ENCODE measurements at places on chromosomes 3 and 15.

DNA sequence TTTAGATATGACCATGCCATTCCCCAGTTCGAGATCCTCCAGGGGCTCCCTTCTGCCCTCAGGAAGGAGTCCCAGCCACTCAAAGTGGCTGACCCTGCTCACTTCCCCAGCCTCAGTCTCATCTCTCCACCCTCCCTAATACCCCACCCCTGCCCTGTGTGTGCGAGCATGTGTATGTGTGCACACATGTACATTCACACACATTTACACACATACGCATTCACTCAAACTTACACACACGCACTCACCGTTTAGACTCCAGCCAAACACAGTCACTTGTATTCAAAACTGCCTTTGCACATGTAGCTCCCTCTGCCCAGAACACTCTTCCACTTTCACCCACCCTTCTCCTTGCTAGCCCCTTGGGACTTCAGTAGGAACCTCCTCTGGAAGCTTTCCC, 11.4 kb downstream of the PLA2G4E start:
- DNase-seq, result no peak

DNA sequence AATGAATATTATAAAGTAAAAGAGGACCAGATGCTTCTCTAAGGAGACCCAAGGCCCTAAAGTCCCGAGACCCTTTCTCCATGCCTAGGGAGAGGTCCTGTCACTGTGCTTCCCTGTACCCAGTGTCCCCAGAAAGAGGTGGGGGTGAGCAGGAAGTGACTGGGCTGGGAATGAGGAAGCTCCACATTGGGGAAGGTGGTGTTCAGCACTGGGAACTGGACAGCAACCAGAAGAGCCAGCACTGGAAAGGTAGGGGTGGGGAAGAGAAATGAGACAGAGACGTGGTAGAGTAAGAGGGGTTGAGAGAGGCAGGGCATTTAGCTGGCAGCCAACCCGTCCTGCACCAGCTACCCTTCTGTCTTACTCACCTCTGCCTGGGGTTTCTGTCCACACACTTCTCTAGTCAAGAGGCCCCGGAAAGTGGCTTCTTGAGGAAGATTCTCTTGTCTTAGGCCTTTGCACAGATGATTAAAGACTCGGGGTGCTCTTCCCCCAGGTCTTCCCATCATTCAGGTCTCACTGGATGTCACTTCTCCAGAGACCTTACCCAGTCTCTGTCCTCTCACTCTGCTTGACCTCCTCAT, 12.2 kb downstream of the RRP9 start:
- DNase-seq, result no peak

DNA sequence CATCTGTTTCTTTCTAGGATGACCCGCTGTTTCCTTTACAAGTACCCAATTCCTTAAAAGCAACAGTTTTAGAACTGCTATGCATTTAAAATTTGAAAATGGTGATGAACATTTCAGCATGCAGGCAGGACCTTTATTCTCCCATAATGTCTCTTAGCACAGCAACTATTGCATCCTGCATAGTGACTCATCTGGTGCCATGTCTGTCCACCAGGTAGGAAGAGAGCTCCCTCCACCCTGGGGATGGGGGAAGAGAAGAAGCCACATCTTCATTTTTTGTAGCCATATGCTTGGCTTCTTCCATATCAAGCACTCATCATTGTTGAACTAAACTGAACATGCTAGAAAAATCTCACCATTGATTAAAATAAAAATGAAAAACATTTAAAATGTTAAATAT, 9.9 kb downstream of the GPR15 start:
- no peak for DNase-seq

- no peak for DNase-seq
These were observed 21.7 kb upstream of the KPNA4 start for GRCh38 chr3:160587105-160587504.

DNA sequence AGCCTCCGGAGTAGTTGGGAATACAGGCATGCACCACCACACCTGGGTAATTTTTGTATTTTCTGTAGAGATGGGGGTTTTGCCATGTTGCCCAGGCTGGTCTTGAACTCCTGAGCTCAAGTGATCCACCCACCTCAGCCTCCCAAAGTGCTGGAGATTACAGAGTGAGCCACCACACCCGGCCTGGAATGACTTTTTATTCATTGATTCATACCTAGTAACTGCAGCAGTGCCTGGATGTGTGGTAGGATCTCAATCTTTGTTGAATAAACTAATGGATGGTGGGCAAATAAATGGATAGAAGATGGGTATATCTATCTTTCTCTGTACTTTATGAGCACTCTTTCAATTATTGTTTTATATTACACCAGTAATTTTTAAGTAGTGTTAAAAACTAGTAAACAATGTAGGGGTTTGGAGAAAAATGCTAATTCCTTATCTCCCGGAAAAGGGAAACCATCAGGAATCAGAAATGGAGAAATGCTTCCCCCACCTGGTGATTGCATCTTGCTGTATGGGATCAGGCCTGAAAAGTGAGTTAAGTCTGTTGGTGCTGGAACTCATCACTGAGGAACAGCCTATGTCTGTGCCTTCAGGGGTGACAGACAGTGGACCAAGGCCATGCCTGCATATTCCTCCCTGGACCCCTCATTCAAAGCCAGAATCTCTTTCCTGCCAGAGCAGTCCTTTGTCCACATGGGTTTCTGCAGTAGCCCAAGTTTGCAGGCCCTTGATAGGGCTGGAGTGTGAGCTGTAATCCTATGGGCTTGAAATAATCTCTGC, 161.0 kb upstream of the CTDSPL start:
- no peak for DNase-seq

DNA sequence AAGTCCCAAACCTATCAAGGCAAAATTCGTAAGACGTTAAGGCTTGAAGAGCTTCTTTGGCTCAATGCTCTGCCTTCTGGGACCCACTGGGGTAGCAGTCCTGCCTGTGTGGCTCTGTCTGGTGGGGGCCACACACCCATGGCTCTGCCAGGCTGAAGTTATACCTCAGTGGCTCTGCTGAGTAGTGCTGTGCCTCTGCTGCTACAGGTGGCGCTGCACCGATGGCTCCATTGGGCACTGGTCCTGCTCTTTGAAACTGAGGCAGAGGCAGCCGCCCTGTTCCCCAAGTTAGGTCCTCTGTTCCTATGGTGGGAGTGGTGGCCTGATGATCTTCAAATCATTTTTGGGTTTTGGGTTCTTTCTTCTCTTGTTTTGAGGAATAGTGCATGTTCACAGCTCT, 68.0 kb upstream of the AP4E1 start:
- DNase-seq, result no peak

GRCh38 chr3:99868311-99868646, 50.6 kb downstream of the CMSS1 start:
- no peak for DNase-seq

- DNase-seq, result no peak
These were observed 781.9 kb upstream of the GRM7 start for GRCh38 chr3:6079011-6079410.

- DNase-seq, result no peak
These were observed 34.7 kb downstream of the POLG start for GRCh38 chr15:89299896-89300295.

- no peak for DNase-seq
These were observed 1354.7 kb upstream of the EPHA6 start for GRCh38 chr3:95459706-95460105.

DNA sequence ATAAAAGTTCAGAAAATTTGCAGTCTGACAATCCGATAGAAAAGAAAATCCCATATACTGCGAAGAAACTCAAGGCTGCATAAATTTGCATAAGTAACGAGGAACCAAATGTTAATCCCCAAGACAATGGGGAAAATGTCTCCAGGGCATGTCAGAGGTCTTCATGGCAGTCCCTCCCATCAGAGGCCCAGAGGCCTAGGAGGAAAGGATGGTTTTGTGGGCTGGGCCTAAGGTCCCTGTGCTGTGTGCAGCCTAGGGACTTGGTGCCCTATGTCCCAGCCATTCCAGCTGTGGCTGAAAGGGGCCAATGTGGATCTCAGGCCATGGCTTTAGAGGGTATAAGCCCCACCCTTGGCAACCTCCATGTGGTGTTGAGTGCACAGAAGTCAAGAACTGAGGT, 21.3 kb upstream of the CCR4 start:
- no peak for DNase-seq

DNA sequence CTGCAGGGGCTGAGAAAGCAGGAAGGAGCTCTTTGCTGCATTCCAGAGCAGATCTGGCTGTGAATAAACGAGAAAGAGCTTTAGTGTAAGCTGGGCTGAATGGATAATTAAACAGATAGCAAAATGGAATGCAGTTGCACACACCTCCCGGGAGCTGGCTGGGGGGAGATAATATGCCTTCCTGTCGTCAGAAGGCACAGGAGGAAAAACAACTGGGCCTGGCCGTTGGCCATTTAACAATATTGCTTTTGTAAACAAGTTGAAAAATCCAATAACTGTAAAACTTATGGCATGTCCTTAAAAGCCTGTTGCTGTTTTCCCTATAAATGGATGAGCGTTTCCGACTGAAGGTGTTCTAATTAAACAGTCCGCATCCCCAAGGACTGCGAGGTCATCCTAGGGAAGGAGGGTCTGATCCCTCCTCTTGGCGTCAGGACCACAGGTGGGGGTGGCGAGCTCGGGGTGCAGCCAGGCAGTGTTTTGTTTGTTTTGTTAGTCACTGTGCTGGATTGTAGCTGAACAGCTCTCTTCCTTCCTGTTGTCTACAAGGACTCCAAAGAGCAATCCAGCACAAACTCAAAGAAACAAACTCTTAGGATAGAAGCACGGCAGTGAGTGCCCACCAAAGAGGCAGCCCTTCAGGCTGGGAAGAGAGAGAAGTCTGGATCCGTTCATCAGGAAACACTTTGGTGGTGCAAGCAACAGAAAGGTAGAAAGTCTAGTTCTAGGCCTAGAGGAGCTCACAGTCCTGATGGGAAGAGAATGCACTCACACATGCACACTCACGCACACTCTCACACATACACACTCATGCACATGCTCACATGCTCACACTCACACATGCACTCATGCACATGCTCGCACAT, 133.4 kb upstream of the SMAD3 start:
- DNase-seq, result peak; percentile 74

DNA sequence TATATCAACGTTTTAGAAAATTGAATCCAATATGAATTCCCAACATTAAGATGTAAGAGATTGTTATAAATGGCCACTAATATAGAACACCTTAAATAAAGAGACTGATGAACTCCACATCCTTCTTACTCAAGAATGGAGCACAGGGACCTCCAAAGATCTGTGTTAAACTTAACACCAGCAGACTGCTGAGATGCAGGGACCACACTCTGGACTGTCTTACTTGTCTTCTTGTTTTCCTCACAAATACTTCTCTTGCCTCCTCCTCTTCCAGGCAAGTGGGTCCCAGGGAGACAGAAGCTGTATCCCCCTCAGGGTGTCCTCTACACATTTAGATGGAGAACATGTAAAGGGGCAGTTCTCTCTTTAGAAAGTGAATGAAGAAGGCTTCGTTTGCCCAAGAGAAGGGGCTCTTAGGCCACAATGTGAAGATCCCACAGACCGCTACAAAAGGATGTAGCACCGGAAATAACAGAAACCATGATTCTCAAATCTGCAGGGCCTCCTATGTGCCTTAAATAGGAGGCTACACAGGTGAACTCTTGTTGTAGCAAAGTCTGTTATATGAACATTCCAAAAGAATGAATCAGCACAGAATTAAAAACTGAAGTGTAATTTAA, 52.2 kb downstream of the SATB1 start:
- no peak for DNase-seq

DNA sequence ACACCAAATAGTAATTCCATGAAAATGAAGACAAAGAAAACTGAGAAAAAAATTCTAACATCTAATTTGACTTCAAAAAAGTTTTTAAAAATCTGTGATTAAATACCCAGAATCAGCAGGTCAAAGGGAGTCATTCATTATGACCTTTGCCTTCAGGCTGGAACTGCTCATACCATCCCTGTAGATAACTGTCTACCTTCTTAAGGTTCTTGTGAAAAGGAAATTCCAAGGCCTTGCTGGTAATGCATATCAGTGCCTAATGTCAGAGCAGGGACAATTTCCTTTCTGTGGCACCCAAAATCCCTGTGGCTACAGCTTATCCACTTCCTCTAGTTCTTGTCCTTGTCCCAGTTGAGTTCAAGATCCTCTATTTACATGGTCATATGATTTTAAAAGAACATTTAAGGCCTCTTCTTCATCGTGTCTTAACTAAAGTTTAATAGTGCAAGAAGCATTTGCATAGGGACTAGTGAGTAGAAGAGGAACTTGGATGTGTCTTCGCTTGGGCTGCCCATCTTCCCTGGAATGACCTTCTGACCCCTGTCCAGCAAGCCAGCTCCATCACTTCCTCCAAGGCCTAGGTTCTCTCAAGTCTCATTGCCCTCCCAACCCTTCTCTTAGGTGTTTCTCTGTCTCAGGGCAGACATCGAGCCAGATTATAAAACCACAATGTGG, 8.7 kb upstream of the PLCL2 start:
- no peak for DNase-seq

DNA sequence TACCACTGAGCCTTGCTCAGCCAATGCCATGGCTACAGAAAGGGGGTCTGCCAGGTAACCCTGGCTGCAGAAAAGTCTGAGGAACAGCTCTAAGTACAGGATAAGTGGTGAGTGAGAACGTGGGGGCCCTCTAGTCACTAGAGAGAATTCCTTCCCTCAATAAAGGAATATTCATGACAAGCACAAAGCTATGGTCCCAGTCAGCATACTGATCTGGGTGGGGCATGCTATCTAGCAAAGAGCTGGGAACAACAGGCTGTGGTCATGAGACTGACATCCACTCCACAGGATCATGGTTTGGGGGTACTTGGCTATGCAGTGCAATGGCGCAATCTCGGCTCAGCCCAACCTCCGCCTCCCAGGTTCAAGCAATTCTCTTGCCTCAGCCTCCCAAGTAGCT, 140.4 kb downstream of the MTHFS start:
- DNase-seq, result no peak

GRCh38 chr3:81468391-81468790, 293.1 kb downstream of the GBE1 start:
- DNase-seq, result no peak

- DNase-seq, result no peak
These were observed 269.7 kb upstream of the THRB start for GRCh38 chr3:24764236-24764915.

DNA sequence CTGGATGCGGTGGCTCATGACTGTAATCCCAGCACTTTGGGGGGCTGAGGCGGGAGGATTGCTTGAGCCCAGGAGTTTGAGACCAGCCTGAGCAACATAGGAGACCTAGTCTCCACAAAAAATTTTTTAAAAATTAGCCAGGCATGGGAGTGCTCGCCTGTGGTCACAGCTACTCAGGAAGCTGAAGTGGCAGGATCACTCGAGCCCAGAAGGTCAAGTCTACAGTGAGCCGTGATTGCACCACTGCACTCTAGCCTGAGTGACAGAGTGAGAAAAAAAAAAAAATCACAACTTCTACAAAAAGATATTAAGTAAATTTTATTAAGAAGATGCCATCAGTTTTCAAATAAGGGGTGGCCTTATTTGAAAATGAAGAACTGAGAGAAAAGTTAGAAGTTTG, 11.9 kb upstream of the PLA2G4D start:
- no peak for DNase-seq

- no peak for DNase-seq
These were observed 2.2 kb downstream of the HOMER2 start for GRCh38 chr15:82950295-82950694.

DNA sequence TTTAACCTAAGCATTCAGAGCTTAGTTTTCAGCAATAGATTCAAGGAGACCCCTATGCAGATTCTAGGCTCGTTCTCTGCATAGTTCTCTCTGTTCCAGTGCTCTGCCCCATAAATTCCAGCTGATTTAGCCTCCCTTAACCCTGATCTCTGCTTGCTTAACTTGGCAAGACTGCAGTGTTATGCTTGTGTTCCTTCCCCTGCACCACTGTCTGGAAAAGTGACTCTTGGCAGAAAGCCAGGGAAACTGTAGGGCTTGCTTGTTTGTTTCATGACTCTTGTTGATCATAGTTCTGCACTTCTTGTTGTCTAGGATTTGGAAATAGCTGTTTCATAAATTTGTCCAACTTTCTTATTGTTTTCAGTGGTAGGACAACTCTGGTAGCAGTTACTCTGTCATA, 40.1 kb downstream of the ANAPC13 start:
- peak; percentile 62 for DNase-seq

Measured in kidney glomerular epithelial cell (primary cell).